ENCODE measurements at places on chromosomes 16 and 17. TPM values are rescaled to one million over a fixed set of nuclear protein-coding genes. Genes with fewer than 3 reads are reported as not detected.

DNA sequence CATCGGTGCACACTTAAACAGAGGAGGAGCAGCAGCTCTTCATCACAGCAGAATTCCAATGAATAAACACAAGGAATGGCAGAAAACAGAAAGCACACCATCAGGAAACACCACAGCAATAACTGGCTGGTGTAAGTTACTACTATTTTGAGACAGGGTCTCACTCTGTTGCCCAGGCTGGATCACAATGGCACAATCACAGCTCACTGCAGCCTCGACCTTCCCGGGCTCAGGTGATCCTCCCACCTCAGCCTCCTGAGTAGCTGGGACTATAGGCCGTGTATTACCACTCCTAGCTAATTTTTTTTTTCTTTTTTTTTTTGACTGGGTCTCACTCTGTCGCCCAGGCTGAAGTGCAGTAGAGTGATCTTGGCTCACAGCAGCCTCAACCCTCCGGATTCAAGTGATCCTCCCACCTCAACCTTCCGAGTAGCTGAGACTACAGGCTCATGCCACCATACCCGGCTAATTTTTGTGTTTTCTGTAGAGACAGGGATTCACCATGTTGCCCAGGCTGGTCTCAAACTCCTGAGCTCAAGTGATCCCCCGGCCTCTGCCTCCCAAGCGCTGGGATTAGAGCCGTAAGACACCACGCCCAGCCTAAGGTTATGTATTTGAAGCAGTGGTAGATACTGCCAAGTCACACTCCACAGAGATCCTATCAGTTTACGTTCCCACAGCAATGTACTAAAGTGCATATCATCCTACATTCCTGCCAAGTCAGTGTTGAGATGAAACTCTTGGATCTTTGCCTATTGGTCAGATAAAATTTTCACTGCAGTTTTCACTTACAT lies 20.7 kb downstream of the TRAP1 start:
- no peak for ATAC-seq

DNA sequence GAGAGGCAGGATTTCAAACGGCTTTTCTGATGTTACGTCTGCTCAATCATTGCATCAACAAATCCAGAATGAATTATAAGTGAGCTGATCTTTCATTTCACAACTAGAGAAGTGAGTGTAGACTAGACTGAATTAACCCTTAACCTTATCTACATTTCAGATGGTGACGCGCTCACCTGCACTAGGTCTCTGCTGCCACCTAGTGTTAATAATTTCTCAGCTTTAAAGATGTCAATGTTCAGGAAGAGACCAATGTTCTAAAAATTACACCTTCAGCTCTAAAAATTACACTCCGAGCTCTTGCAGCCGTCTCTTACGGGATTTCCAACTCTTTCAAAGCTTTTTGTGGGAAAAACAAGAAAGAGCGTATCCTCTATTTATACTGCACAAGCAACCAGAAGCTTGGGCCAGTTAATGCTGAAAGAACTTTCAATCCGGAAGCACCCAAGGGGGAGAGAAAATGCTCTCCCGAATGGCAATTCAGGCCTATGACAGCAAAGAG lies 88.2 kb upstream of the FA2H start:
- ATAC-seq, result peak; percentile 44

DNA sequence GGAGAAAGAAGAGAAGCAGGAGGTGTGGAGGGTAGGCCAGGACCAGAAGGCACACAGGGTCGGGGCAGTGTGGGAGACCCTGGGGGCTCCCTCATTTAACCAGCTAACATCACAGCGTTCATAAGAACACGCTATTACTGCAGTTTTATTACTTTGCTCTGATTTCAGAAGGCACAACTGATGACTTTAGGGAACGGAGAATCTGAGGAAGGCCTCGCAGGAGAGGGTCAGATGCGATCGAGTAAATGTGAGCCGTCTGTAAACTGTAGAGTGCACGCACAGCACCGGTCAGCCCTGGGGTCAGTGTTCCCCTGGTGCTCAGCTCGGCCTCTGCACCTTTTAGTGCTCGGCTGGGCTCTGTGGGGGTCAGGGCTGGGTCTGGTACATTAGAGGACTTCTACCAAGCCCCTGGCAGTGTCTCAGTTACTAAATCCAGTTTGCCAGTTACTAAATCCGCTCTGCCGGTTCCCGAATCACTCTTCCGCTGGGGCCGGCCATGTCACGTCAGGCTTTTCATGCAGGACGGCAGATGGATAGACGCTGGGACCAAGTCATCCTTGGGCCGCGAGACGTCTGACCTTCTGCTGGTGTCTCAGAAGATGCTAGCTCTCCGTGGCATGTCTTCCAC lies 325.9 kb downstream of the SEC14L1 start:
- ATAC-seq, result peak; percentile 19

DNA sequence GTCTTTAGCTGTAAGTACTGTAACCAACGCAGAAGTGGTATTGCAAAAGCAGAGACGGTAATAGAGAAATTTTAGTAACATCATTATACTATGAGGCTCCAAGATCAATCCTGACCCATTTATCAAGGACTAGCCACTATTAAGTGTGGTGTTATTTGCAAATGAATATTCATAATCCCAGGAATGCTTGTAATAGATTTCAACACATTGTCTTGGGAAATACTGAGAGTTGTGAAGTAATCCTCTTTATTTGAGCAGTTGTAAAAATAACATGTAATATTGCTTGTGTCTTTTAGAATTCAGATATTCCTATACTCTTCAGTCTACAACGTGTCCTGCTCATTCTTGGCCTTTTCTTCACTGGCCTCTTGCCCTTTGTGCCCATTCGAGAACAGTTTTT lies 46.4 kb downstream of the GDPD1 start:
- no peak for ATAC-seq

- no peak for ATAC-seq
Measured at GRCh38 chr16:59719121-59719520, 985.0 kb upstream of the GOT2 start.

- no peak for ATAC-seq
Measured at GRCh38 chr16:75311383-75311938, 60.0 kb upstream of the BCAR1 start.

GRCh38 chr17:1904273-1905182 lies 74.7 kb downstream of the RPA1 start:
- ATAC-seq, result no peak

The MYH2 gene
- total RNA-seq, result not detected

The KCNG4 gene
- total RNA-seq, result 0.22 TPM
